ENCODE measurements at places on chromosomes 2 and 18.

DNA sequence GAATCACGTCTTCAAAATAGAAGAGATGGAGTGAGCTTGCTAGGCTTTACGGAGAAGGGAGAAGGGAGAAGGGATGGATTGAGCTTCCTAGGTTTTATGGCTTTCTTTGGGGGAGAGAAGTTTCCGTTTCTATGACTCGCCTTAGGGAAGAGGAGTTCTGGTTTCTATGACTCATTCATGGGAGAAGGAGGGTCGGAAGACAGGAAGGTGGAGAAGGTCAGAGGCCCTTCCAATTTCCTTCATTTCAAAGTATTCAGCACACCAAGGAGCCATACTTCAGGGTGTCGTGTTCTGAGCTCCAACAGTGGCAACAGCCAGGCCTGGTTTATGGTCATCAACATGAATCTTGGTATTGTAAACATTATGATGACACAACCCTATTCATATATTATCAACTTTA lies 284.7 kb upstream of the VWC2L start:
- no peak for DNase-seq

GRCh38 chr2:186346216-186346615 lies 139.8 kb upstream of the ZC3H15 start:
- DNase-seq = no peak

GRCh38 chr2:26559044-26559405 lies 81.1 kb upstream of the OTOF start:
- no peak for DNase-seq

- no peak for DNase-seq
Observed at GRCh38 chr2:54642677-54643430, 80.6 kb upstream of the EML6 start.

GRCh38 chr2:43318791-43319190 lies 92.4 kb upstream of the ZFP36L2 start:
- no peak for DNase-seq

DNA sequence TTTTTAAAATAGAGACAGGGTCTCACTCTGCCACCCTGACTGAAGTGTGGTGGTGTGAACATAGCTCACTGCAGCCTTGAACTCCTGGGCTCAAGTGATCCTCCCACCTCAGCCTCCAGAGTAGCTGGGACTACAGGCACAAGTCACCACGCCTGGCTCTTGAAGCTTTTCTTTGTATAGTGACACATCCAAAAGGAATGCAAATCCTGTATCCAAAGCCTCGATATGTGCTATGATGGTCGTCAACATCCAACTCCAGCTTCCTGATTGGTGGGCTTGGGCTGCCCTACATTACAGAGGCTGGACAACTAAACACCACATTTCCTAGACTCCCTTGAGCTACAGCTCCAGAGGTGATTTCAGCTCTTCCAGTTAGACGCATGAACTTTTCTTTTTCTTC lies 101.7 kb upstream of the PGAP1 start:
- no peak for DNase-seq

DNA sequence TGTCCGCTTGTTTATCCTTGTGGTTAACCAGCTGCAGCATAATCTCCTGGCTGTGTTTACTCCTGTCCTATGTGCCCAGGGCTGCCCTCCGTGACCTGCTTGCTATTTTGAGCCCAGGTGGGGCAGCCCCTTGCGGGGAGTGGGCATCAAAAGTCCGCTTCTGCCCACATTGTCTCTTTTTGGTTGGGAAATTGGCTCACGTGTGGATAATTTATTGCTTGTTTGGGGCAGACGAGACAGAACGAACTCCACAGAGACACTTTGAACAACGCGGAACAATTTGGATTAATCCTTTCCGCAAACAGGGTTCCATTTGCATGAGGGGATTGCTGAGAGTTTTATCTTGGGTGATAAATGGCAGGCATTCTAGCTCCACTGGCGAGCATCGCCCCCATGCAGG lies 8.1 kb upstream of the CXCR4 start:
- no peak for DNase-seq

- no peak for DNase-seq
Observed at GRCh38 chr18:79955302-79956075, 4.0 kb upstream of the SLC66A2 start.

DNA sequence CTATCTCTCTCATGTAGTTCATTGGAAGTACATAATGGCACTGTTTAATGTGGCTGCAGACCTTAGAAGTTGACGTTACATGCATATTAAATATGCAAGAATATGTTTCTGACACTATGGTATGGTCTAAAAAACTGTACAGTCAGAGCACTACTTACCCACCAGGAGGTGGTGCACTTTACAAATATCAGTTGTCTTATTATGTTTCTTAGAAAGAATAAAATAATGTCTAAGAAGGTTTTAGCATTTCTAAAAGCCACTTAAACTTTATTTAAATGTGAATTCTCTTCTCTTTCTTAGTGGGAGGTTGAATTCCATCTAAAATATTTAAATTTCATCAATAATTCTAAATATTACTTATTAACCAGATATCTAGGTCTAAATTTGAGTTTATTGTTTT lies 4.3 kb downstream of the TMEFF2 start:
- no peak for DNase-seq

DNA sequence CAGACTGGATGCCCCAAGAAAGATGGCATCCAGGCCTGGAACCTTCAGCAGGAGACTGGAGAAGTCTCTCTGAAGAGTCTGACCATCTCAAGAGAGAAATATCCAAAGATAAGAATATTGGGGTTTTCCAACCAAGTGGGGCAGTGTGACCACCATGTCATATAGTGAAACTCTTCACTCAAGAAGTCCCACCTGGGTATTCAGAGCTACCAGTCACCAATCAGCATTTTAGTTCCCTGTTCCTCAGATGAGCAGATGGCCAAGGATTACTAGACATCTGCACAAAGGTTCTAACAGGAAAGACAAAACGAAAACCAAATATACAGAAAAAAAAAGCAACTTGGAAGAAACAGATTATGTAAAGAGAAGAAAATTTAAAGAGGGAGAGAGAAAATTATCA lies 38.5 kb upstream of the CXCR4 start:
- DNase-seq = no peak

- DNase-seq = no peak
Observed at GRCh38 chr2:207847807-207848544, 78.3 kb upstream of the FZD5 start.

GRCh38 chr2:58638256-58638805 lies 397.2 kb upstream of the FANCL start:
- no peak for DNase-seq

- no peak for DNase-seq
Observed at GRCh38 chr18:9364242-9364641, 29.7 kb downstream of the TWSG1 start.

DNA sequence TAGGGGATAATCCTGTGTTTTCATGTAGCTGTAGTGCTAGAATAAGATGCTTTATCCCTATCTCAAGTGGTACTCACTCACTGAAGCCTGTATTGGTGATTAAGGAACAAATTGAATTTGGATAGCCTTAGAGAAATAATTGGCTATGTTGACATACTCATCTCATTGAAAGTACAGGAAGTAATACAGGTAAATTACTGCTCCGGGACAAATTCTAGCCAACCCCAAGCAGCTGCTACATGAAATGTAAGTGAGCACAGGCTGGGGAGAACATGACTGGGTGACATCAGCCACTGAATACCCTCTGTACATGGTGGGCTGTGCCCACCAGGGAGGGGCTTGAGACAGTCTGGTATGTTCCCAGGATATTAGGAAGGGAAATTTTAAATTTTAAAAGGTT lies 188.4 kb upstream of the RASGRP3 start:
- no peak for DNase-seq

- no peak for DNase-seq
Observed at GRCh38 chr2:105747254-105747894, 2.7 kb downstream of the NCK2 start.

DNA sequence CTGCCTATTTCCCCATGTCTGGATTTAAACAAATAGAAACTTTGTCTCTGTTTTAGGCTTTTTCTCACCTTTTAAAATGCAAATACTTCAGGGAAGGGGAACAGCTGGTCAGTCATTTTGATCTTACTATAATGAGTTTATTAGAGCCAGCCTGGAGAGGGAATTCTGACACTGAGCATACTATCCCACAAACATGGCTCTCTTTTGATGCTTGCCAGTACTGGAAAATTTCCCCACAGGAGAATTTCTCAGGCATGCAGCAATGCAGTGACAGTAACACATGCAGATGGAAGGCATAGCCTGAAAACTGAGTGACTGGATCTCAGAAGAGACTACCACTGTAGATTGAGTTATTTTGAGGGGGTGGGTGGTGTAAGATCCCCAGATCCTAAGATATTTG lies 974.3 kb upstream of the CELF4 start:
- DNase-seq = no peak

GRCh38 chr18:3584897-3585460 lies 135.0 kb downstream of the TGIF1 start:
- DNase-seq = no peak

DNA sequence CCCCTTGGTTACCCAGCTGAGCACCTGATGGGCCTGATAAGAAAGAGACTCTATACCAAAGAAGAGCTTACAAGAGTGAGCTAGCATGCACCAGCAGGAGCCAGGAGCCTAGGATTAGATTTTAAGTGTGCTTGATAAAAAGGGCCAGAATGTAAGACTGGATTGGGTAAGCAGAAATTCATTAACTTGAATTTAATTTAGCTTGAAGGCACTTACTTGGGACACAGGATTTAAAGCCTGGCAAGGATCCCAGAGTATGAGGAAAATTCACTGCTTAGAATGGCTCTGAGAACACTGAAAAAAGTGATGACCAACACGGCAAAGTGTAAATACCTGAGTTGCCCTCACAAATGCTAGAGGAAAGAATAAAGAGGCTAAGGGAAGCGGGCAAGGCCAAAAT lies 91.3 kb upstream of the RBBP8 start:
- no peak for DNase-seq

- no peak for DNase-seq
Observed at GRCh38 chr2:95314964-95315611, 17.9 kb downstream of the KCNIP3 start.

DNA sequence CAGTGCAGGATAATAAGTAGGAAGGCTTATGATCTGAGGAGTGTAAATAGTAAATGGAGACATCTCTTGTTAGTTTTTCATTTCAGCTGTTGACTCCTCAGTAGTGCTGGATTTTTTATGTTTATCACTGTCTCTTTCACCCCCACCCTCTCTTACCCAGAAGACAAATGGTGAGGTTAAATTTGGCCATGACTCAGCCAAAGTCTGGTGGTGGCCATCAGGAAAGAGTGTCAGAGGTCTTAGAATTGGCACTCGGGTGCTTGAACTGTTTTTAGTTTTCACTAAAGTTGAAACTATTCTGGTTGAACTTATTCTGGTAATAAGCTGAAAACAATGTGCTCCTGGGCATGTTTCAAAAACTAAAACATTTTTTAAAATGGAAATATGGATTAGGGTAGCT lies 123.3 kb downstream of the FHOD3 start:
- no peak for DNase-seq

DNA sequence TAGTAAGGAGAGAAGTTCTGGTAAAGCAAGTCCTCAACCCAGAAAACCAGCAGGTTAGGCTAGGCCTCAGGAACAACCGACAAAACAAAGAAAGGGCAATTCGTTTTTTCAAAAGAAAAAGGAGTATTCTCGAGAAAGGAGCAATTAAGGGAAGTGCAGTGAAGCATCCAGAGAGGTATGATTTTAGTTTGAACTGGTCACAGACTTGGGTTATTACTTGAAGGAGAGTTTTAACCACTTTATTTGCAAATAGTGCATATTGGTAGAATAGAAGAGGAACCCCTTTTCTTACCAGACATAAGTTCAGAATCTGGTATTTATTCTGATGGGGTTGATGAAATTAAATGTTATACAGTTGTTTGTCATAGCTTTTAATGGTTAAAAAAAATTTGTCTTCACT lies 110.0 kb upstream of the GCFC2 start:
- no peak for DNase-seq

GRCh38 chr2:177282181-177282641 lies 17.7 kb upstream of the NFE2L2 start:
- DNase-seq = no peak

GRCh38 chr2:170715932-170716777 lies 1.0 kb downstream of the SP5 start:
- DNase-seq = no peak

GRCh38 chr2:85852152-85852840 lies 36.5 kb downstream of the ST3GAL5 start:
- no peak for DNase-seq

DNA sequence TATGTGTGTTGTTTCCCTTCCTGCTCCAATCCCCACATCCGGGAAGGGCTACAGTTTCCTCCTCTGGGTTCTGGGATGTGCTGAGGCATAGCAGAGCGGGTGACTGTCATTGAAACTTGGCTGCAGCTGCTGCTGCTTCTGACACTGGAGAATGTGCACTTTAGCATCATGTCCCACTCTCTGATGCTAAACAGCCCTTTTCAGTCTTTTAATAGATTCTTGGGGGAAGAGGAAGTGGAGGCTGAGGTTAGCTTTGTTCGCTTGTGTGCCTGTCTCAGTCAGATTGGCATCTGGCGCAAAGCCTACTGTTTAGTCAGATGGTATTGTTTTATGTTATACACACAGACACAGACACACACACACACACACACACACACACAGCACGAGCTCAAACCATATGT lies 136.5 kb upstream of the RND3 start:
- DNase-seq = no peak

- peak; percentile 90 for DNase-seq
Observed at GRCh38 chr2:197804049-197804757, at the start of gene PLCL1. PLCL1 (plus strand) TSS chr2:197804593.

DNA sequence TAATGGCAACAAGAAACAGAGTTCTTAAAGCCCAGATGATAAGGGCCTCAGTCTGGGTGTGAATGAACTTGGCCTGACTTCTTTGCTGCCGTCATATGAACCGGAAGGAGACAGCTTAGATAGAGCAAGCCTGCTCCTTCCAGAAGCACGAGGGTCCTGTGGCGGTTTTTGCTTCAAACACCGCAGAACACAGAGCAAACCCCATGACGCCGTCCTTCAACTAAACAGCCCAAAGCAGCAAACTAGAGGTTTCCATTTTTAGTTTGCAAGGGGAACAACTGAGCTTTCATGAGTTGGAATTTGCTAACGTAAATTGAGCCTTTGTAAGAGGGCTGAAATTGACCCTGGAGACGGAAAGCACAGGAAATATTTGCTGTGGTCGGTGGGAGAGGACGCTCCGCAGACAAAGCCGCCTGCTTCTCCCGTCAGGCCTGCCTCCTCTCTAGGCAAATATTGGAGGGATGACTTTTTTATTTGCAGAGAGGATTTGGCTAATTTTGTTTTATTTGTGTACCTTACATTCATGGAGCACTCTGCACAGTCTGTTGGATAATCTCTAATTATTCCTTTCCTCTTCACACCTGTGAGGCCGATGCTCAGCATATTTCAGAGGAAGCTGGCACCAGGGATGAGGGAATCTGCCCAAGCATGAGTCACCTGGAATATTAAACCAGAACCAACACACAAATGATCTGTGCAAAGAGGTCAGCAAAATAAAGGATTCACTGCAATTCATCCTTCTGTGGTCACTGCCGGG lies 134.0 kb upstream of the NCK2 start:
- no peak for DNase-seq

GRCh38 chr2:9428965-9429577 lies 5.6 kb downstream of the CPSF3 start:
- DNase-seq = no peak

GRCh38 chr2:65997961-65998360 lies 437.0 kb upstream of the MEIS1 start:
- no peak for DNase-seq

All from stimulated activated CD4-positive, alpha-beta T cell treated with anti-CD3 and anti-CD28 coated beads, Interleukin-4, amount 100 ng/mL, for 48 hours (primary cell).